Activated CD8-positive, alpha-beta T cell treated with anti-CD3 and anti-CD28 coated beads, Interleukin-2, amount 10 ng/mL, durations not matched to agents 7 days and 5 days (primary cell): ENCODE measurements at places on chromosomes 7 and 10. TPM values are rescaled to one million over a fixed set of nuclear protein-coding genes. Genes with fewer than 3 reads are reported as not detected.

- H3K27ac ChIP-seq = no peak overlapping the region
- H3K4me3 ChIP-seq = no peak overlapping the region
- no peaks in the 10 kb centered on the region for H3K27me3 ChIP-seq
Observed at GRCh38 chr10:12777840-12778585, 223.5 kb downstream of the CCDC3 start.

DNA sequence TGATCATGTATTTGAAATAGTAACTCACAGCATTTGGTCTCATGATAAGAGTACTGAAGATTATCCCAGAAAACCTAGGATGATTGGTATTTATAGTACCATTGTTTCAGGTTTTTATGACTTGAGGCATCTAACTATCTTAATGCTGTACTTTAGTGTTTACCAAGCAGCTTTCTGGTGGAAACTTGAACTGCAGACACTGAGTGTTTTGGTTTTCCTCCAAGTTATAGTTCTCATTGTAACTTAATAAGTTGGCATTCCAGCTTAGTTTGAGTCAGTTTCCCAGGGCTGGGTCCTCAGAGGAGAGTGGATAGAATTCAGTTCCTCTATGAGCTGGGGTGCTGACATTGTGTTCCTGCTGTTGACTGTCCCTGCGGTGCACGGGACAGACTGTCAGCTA is 50.4 kb downstream of the SEC23IP start:
- H3K27me3 ChIP-seq = no peaks in the 10 kb centered on the region
- DNase-seq = no peak
- H3K4me3 ChIP-seq = no peak overlapping the region
- no peaks in the 10 kb centered on the region for H3K4me1 ChIP-seq
- H3K36me3 ChIP-seq = peaks cover 20% of the 10 kb centered on the region

GRCh38 chr10:117686606-117687005 is 144.1 kb downstream of the EMX2 start:
- no peak overlapping the region for H3K27ac ChIP-seq
- no peaks in the 10 kb centered on the region for H3K27me3 ChIP-seq
- no peak overlapping the region for H3K4me3 ChIP-seq

DNA sequence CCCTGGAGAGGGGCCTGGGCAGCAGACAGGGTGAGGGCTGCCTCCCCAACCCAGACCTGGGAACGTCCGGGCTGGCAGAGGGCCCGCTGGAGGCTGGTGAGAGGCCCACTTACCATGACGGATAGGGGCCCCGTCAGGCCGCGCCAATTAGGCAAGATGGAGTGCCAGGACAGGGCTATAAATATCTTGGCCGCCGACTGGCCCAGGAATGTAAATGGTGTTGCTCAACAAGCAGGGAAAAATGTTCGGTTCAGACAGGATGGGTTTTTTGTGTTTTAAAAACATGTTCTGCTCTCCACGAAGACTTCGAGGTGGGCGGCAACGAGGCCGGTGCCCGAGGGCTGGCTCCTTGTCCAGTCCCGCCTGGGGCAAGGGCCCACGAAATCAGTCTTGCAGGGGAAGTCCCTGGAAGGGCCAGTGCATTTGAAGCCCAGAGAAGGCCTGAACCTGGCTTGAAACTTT is 35.8 kb upstream of the ELN start:
- H3K36me3 ChIP-seq = no peaks in the 10 kb centered on the region
- no peak overlapping the region for H3K4me3 ChIP-seq
- H3K4me1 ChIP-seq = no peaks in the 10 kb centered on the region
- no peaks in the 10 kb centered on the region for H3K27me3 ChIP-seq

DNA sequence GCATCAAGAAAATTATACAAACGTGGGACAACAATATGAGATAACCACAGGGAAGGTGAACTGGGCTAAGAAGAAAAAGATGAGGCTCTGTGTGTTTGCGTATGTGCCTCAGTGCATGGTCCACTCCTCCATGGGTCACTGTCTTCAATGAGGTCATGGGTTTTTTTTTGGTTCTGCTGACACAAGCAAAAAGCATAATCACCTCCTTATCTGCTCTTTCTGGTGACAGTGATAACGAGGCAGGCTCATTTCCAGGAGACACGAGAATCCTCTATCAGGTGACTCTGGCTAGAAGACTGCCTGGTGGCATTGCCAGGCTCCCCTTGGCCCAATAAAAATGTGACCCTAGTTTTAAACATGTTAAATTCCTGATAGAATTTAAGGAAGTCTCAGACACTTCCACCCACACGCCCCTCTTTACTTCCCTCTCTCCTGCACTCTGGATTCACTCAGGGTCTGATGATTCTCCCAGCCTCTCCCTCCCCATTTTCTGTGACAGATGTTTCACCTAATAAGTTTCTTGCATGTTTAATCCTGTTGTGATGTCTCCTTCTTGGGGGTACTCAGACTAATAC is 35.3 kb upstream of the CDCA7L start:
- no peaks in the 10 kb centered on the region for H3K27me3 ChIP-seq
- H3K4me1 ChIP-seq = no peaks in the 10 kb centered on the region
- no peaks in the 10 kb centered on the region for H3K36me3 ChIP-seq
- H3K4me3 ChIP-seq = no peak overlapping the region
- H3K27ac ChIP-seq = no peak overlapping the region

GRCh38 chr10:24209946-24210491 is 1.1 kb downstream of the KIAA1217 start:
- H3K4me3 ChIP-seq = no peak overlapping the region
- no peaks in the 10 kb centered on the region for H3K36me3 ChIP-seq
- no peak for DNase-seq
- peaks cover 30% of the 10 kb centered on the region for H3K27me3 ChIP-seq
- H3K27ac ChIP-seq = no peak overlapping the region

- H3K27ac ChIP-seq = no peak overlapping the region
- no peaks in the 10 kb centered on the region for H3K27me3 ChIP-seq
- H3K4me3 ChIP-seq = no peak overlapping the region
- no peaks in the 10 kb centered on the region for H3K36me3 ChIP-seq
Observed at GRCh38 chr7:45969940-45970339, 48.9 kb upstream of the IGFBP3 start.

DNA sequence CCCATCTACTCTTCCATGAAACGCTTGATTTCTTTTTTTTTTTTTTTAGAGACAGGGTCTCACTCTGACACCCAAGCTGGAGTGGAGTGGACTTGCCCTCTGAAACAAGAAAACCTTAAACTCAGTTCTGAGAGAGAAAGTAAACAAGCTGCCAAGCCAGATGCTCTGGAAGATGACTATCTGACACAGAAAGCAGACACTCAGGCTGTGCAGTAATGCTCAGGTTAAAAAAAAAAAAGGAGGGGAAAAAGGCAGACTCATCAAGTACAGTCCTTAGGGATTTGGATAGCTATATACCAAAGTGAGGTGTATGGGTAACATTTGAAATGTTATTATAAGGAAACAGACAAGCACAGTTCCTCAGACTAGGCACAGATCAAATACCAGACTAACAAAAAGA is 80.5 kb downstream of the IDE start:
- H3K27me3 ChIP-seq = no peaks in the 10 kb centered on the region
- H3K27ac ChIP-seq = no peak overlapping the region
- no peaks in the 10 kb centered on the region for H3K4me1 ChIP-seq
- no peak overlapping the region for H3K4me3 ChIP-seq
- peaks cover 17% of the 10 kb centered on the region for H3K36me3 ChIP-seq

DNA sequence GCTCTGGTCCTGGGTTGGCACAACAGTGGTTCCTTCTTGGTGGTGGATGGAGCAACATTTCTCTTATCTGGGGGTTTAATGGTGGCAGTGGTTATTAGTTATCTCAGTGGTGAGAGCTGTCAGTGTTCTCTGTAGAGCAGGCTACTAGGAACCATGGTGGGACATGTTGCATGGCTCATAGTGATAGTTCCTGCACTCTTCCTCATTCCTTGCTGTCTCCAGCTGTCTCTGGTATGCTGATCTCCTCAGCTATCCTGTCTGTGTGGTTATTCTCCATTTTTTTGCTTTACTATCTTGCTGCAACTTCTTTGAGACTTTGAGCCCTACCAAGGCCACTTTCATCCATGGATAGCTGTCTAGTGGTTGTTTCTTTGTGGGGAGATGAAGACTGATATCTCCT is 44.0 kb downstream of the CCDC7 start:
- DNase-seq = no peak
- H3K4me1 ChIP-seq = no peaks in the 10 kb centered on the region
- H3K36me3 ChIP-seq = peaks cover 61% of the 10 kb centered on the region
- H3K27me3 ChIP-seq = no peaks in the 10 kb centered on the region

DNA sequence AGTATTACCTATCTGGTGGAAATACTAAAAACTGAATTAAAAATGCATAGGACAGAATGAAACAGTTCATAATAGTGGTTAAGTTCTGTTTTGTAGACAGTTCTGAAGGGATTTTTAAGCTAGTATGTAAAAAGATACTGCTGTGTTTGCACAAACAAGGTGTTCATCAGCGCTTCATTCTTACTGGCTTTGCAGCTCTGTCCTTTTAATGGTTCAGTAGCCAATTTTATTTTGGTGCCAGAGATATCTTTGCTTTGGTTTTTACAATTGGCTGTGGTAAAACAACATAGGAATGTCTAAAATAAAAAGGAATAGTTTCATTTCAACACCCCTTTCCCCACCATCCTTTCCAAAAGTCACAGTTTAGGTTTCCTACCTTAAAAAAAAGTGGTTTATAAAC is 33.0 kb downstream of the STAM start:
- no peak overlapping the region for H3K4me3 ChIP-seq
- no peaks in the 10 kb centered on the region for H3K27me3 ChIP-seq
- H3K36me3 ChIP-seq = peaks cover 36% of the 10 kb centered on the region
- H3K27ac ChIP-seq = no peak overlapping the region

DNA sequence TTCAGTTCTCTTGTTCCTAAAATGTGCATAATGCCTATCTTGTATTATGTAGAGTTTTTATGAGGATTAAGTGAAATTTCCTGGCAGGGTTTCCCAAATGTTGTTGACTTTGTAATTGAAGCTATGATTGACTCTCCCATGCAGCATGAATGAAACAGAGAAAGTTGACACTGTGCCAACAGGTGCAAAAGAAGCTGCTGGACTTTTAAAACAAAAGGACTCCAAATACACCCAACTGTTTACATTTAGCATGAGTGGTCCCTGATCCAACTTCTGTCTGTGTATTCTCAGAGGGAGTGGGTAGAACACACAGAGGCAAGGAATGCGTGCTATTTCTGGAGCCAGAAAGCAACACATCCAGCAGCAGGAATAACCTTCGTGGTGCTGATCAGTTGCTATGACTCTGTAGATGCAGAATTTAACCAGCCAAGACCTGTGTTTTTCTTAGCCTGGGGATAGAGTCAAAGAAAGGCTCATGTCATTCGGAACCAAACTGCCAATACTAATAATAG is 14.4 kb upstream of the RBM20 start:
- no peak overlapping the region for H3K4me3 ChIP-seq
- H3K36me3 ChIP-seq = no peaks in the 10 kb centered on the region
- H3K27me3 ChIP-seq = peaks cover 14% of the 10 kb centered on the region
- DNase-seq = no peak
- no peaks in the 10 kb centered on the region for H3K4me1 ChIP-seq
- no peak overlapping the region for H3K27ac ChIP-seq

DNA sequence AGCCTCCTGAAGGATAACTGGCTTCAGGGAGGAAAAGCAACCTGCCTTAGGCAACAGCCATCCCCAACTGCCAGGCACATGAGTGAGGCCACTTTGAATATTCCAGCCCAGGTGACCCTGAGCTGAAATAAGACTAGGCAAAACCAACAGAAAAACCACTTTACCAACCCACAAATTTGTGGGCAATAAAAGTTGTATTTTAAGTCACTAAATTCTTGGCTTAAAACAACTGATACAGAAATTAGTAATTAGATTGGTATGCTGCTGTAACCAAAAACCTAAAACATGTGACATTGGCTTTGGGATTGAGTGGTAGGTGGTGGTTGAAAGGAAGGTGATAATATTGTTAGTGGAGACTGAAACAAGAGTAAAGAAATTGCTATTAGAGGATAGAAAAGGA is 39.9 kb downstream of the ABCB4 start:
- H3K27me3 ChIP-seq = peaks cover 2% of the 10 kb centered on the region
- H3K4me1 ChIP-seq = no peaks in the 10 kb centered on the region
- no peak overlapping the region for H3K27ac ChIP-seq
- no peaks in the 10 kb centered on the region for H3K36me3 ChIP-seq
- no peak overlapping the region for H3K4me3 ChIP-seq

GRCh38 chr7:124201768-124202349 is 169.0 kb upstream of the TMEM229A start:
- no peak overlapping the region for H3K4me3 ChIP-seq
- no peaks in the 10 kb centered on the region for H3K27me3 ChIP-seq
- no peaks in the 10 kb centered on the region for H3K36me3 ChIP-seq
- H3K27ac ChIP-seq = no peak overlapping the region

DNA sequence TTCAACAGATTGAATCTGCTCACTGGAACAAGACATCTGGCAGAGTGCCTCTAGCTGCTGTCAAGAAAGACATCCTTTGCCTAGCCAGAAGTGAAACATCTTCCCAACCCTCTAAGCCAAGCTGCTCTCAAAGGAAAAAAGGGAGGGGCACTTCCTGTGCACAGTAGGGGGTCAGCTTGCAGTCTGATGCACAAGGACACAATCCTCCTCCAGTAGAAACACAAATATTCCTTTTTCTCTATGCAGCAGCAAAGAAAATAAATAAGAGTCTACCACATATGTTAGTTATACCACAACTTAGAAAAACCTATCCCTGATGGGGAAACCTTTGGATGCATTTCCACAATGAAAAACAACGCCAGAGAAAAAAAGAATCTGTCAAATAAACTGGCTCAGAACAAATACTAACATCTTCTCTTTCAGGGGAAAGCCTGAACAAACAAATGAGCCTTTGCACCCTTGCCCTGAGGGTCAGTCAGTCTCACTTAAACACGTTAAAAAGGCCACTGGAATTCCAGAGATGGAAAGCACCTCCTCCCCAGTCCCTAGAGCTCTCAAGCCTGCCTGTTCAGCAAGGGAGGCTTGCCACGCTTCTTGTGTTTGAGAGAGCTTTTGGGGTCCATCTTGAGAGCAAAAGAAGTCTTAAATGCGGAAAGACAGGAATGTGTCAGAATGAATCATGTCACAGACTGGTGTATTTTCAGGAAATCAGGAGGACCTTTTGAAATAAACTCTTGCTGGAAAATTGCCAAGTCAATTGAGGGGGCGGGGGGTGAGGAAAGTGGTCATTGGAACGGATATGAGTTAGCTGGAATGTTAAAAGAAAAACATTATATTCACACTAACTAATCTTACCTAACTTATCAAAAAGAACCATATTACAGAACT is 7.5 kb downstream of the LAMB1 start:
- DNase-seq = no peak
- H3K27me3 ChIP-seq = peaks cover 34% of the 10 kb centered on the region
- no peak overlapping the region for H3K27ac ChIP-seq

The MYL10 gene
- total RNA-seq = not detected

The NKX6-2 gene
- total RNA-seq = not detected

The PLEKHS1 gene
- not detected for total RNA-seq

The OR2A12 gene
- total RNA-seq = not detected

The SDK1 gene
- 0.03 TPM for total RNA-seq

The GNG11 gene
- not detected for total RNA-seq

The CCDC172 gene
- total RNA-seq = not detected

The EDRF1 gene
- 33.7 TPM for total RNA-seq

The HOXA7 gene
- total RNA-seq = not detected

The MEIG1 gene
- total RNA-seq = not detected

The SFRP4 gene
- not detected for total RNA-seq
